CD4-positive, alpha-beta T cell (primary cell): ENCODE measurements at places on chromosomes 3 and 15.
A peak's percentile ranks its signal among the peaks of the same experiment; 100 is the strongest.

DNA sequence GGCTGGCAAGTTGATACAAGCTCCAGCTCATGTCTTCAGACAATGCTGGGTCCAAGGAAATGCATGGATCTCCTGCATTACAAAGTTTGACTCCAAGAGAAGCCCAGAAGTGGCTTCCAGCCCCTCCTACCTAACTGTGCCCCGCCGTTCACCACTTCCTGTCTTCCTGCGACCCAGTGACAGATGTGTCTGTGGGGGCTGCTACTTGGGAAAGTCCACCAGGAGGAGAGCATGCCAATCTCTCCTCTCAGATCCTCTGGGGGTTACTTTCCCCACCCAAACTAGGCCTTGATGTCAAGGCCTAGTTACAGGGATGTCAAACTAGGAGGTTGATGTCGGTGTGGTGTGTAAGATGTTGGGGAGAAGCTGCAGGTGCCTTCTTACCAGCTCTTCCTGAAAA, 133.6 kb upstream of the RASGRP1 start:
- DNase-seq: peak; percentile 50

GRCh38 chr15:46312133-46312740, 677.4 kb downstream of the SQOR start:
- peak; percentile 17 for DNase-seq

DNA sequence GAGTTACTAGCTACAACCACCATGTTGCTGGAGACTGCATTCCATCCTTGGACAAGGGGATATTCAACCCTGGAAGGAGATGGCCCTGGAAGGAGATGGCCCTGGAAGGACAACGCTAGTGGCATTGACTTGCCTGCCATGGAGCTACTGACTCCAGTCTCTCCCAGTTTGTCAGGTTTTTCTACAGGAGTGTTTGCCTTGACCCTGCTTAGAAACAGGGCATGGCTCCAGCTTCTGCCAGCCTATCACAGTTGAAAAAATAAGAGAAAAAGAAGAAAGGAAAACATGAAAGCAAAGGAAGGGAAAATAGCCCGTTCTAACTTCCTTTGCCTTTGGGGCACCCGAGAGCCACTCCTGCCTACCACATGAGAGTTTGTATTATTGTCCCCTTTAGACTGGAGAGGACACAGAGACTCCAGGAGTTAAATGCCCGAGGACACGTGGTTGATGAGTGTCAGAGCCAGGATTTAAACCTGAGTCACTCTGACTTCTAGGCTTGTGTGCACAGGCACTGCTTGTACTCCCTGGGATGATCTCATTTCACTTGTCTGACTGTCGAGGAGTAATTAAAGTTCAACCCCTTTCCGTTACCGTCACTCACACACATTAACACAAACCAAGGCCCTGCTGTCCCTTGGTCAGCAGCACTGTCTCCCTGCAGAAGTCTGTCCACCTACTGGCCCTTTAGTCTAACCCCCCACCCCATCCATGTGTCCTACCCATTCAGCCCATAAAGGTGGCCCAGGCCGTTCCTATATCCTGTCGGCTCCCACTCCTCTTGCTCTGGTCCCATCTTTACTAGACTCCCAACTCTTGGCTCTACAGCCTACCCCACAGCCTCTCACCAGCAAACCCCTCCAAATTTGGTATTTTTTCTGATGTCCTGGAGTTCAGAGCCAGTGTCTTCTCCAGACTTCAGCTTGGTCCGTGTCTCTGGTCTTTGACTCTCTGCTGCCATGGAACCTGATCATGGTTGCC, 46.1 kb downstream of the C2CD4A start:
- no peak for DNase-seq

- no peak for DNase-seq
These were observed 117.6 kb upstream of the SKOR1 start for GRCh38 chr15:67707520-67708283.

- DNase-seq: no peak
These were observed 52.2 kb downstream of the SEMA5B start for GRCh38 chr3:122975163-122975923.

GRCh38 chr15:29268706-29269484, 727 bp downstream of the NSMCE3 start:
- peak; percentile 52 for DNase-seq

GRCh38 chr3:45868650-45869049, 17.7 kb upstream of the CCR9 start:
- no peak for DNase-seq
